GM23338 (cell line): ENCODE measurements at places on chromosomes 7 and 10.

- no peak for DNase-seq
Observed at GRCh38 chr7:64515330-64515729, 47.5 kb downstream of the ZNF680 start.

DNA sequence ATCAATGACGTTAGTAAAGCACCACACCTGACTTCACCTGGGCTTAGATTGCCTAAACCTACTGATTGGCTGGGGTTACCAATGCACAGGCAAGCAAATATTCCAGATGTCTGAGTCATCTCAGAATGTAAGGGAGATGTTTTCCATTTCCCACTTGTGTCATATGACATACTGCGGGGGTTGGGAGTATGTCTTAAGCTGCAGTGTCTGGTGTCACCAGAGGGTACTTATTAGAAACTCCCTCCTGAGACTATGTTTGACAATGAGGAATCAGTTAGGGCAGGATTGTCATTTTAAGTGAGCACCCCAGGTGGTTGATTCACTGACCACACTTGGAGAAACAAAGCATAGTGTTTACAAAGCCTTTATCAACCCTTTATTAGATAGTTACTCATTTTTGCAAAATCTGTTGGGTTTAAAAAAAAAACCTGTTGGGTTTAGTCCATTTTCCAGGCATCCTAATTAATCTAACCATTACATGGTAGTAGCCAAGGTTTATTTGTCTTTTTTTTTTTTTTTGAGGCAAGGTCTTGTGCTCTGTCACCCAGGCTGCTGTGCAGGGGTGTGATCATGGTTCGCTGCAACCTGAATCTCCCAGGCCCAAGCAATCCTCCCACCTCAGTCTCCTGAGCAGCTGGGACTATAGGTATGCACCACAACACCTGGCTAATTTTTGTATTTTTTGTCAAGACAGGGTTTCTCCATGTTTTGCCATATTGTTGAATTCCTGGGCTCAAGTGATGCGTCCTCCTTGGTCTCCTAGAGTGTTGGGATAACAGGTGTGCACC, 72.5 kb downstream of the CDK6 start:
- DNase-seq, result peak; percentile 96

DNA sequence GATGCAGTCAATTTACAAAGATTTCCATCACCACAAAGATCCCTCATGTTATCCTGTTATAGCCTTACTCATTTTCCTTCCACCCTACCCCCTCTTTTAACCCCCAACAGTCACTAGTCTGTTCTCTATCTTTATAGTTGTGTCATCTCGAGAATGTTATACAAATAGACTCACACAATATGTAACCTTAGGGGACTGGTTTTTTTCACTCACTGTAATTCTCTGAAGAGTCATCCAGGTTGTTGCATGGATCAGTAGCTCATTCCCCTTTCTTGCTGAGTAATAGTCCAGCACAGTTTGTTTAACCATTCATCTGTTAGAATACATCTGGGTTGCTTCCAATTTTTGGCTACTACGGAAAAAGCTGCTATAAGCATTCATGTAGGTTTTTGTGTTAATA, 121.1 kb upstream of the PDE1C start:
- DNase-seq, result no peak

DNA sequence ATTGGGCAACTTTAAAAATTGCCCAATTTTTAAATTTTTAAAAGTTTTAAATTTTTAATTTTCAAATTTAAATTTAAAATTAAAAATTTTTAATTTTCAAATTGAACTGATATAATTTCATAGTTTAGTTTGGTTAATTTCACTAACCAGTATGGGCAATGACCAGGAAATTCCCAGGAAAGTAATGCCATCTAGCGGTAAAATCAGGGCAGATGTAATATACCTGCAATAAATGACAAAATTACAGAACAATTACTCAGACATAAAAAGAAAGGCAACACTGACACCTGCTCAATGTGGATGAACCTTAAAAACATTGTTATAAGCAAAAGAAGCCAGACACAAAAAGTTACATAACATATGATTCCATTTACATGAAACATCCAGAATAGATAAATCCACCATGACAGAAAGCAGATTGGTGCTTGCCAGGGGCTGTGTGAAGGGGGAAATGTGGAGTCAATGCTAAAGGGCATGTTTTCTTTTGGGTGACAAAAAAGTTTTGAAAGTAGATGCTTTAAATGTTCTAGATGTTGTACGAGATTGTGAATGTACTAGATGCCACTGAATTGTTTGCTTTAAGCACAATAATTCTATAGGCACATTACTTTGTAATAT, 28.6 kb upstream of the SLC16A12 start:
- peak; percentile 63 for DNase-seq

GRCh38 chr7:111763221-111763801, 201.0 kb upstream of the IMMP2L start:
- DNase-seq, result peak; percentile 82
